ENCODE measurements at places on chromosomes 1 and 21.
A peak's percentile ranks its signal among the peaks of the same experiment; 100 is the strongest.

DNA sequence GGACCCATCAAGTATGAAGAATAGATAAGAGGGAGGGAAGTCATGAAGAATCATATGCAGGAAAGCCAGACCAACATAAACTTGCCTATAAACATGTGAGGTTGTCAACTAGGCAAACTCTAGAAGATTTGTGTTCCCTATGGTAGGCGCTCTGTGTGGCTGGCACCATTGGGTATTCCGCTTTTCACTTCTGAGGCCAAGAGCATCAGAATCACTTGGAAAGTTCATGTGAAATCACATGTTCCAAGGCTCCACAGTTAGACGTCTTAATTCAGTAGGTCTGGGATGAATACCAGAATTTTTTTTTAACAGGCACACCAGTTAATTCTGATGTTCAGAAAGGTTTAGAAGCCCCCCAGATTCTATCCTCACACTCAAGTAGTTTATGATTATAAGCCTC lies 50.5 kb upstream of the LAX1 start:
- DNase-seq, result no peak

GRCh38 chr1:12031039-12031980 lies 12.0 kb downstream of the MIIP start:
- no peak for DNase-seq

- DNase-seq, result no peak
These were observed 122.2 kb downstream of the NRDC start for GRCh38 chr1:51756290-51756689.

- DNase-seq, result no peak
These were observed 66.5 kb downstream of the RYR2 start for GRCh38 chr1:237108297-237109040.

- DNase-seq, result no peak
These were observed 120.0 kb downstream of the GIPC2 start for GRCh38 chr1:78165816-78166215.

- DNase-seq, result peak; percentile 86
These were observed 11.5 kb upstream of the COL16A1 start for GRCh38 chr1:31715087-31715872.

- no peak for DNase-seq
These were observed 25.5 kb downstream of the CCDC18 start for GRCh38 chr1:93205892-93206566.

DNA sequence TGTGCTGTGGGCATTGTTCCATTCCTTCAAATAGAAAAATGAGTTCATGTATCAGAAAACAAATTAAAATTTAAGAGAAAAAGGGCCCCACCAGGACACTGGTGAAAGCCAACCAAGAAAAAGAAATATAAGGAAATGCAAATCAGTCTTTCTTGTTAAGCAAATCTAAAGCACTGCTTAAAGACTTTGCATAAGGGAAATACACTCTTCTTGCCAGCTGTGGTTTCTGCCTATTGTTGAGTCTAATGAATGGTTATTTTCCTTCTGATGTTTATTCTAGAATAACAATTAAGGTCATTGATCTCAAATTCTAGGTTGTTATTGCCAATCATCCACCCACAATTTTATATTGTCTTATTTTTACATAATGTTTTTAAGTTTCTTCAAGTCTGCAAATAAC lies 158.6 kb upstream of the SNX7 start:
- no peak for DNase-seq

DNA sequence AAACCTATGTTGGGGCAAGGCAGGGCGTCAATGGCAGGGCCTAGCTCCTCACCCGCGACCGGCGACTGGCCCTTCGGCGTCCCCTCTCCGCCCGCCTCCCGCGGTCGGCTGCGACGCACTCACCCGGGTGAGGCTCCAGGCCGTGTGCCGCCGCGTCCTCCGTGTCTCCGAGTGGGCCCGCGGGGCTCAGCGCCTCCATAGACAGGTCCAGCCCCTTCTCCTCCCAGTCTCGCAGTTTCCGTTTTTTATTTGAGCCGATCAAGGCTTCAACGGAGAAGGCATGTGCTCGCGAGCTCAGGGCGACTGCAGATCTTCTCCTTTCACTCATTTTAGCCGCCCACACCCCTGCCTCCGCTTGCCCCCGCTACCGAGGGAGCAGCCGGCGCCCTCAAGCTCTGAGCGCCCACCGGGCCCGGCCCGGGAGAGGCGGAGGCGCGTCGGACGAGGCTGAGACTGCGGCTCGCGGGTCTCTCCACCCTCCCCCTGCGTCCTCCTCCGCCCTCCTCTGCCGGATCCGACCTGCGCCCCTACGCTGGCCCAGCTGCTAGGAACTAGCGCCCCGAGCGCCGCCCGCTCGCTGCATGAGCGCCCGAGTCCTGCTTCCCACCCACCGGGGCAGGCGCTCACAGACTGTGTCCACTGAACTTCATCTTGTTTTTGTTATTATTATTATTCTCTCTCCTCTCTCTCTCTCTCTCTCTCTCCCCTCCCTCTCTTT lies 516 bp downstream of the TBX15 start:
- DNase-seq, result peak; percentile 15

GRCh38 chr1:53541761-53542550 lies 82.8 kb downstream of the DMRTB1 start:
- no peak for DNase-seq

- no peak for DNase-seq
These were observed 33.7 kb downstream of the L1TD1 start for GRCh38 chr1:62228136-62228882.

- peak; percentile 74 for DNase-seq
These were observed 7.8 kb upstream of the SRRM1 start for GRCh38 chr1:24635195-24635843.

- no peak for DNase-seq
These were observed 8.3 kb upstream of the TINAGL1 start for GRCh38 chr1:31567956-31568570.

GRCh38 chr21:41774467-41775148 lies 7.8 kb upstream of the RIPK4 start:
- DNase-seq, result no peak

- no peak for DNase-seq
These were observed 1.1 kb downstream of the TAGLN2 start for GRCh38 chr1:159924025-159924790.

- DNase-seq, result no peak
These were observed 136.3 kb downstream of the PEX14 start for GRCh38 chr1:10610901-10611600.

DNA sequence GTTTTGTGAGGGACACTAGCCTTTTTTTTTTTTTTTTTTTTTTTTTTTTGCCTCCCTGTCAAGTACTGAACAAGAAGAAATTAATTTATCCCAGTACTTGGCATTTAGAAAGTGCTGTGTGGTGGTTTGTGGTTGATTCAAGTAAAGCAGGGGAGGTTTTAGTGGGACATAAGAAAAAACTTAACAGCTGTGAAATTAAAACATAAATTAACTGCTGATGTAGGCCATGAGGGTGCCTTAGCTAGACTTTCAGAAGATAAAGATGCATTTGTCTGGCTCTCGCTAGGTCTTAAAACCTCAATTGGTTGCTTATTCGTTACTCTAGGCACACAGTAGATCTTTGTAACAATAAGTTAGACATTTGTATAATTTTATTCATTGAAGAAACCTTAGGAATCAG lies 52.3 kb downstream of the SPATA46 start:
- no peak for DNase-seq

GRCh38 chr1:23568608-23569383 lies 9.5 kb upstream of the ID3 start:
- peak; percentile 34 for DNase-seq

- DNase-seq, result peak; percentile 23
These were observed 23.0 kb downstream of the TATDN3 start for GRCh38 chr1:212814537-212815334.

GRCh38 chr1:145906954-145907753 lies 2.7 kb downstream of the ITGA10 start:
- DNase-seq, result no peak

DNA sequence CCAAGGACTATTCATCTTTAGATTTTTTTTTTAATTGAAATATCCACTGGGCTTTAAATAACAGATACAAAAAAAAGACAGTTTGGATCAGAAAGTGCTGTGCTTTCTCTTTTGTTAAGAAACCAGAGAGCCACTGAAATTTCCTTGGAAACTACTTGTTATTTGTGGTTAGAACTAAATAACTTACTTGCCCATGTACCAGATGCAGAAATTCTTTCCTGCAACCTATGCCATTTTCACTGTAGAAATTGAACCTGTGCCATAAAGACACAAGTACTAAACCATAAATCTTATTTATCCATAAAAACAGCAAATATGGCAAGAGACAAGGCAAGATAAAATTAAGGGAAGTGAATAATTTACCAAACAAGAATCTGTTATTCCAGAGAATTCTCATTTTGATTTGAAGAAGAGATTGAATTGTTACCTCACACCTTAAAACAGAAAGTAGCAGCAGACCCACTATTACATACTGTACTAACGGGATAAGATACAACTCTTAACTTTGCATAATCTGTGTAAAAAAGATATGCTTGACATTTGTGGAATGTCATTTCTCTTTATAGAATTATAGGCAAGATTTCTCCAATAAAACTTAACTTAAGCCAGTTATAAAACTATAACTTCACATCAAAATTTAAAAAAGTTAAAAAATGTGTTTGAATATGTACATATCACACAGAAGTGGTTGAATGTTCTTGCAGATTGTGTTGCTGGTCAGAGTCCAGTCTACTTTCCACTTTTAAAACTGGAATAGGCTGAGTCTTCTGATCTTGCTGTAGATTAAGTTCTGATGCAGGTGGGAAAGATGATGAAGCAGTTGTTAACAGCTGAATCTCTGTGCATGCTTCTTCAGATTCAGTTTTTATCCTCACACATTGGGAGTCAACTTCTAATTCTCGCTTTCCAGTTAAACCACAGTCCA lies 6.3 kb upstream of the PHTF1 start:
- DNase-seq, result no peak

- no peak for DNase-seq
These were observed 21.7 kb upstream of the PEF1 start for GRCh38 chr1:31666263-31666963.

DNA sequence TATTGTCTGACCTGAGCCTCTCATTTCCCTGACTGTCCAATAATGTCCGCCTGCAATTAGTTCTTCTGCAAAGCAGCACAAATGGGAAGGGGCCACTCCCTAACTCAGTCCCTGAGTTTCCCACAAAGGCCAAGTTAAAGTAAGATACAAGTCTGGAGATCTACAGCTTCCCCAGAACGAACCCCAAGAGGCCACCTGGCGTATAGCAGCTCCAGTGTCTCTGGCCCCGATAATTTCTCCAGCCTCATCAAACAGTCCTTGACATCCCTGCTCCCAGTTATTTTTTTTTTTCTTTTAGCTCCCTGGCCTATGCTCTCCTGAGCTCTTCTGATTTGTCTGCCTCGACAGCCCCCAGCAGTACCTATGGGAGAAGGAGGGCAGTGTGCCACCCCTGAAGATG lies 8.1 kb upstream of the ACKR1 start:
- no peak for DNase-seq

- no peak for DNase-seq
These were observed 305.4 kb upstream of the PTBP2 start for GRCh38 chr1:96416111-96416595.

- DNase-seq, result no peak
These were observed 20.6 kb upstream of the KCNJ15 start for GRCh38 chr21:38236232-38236631.

DNA sequence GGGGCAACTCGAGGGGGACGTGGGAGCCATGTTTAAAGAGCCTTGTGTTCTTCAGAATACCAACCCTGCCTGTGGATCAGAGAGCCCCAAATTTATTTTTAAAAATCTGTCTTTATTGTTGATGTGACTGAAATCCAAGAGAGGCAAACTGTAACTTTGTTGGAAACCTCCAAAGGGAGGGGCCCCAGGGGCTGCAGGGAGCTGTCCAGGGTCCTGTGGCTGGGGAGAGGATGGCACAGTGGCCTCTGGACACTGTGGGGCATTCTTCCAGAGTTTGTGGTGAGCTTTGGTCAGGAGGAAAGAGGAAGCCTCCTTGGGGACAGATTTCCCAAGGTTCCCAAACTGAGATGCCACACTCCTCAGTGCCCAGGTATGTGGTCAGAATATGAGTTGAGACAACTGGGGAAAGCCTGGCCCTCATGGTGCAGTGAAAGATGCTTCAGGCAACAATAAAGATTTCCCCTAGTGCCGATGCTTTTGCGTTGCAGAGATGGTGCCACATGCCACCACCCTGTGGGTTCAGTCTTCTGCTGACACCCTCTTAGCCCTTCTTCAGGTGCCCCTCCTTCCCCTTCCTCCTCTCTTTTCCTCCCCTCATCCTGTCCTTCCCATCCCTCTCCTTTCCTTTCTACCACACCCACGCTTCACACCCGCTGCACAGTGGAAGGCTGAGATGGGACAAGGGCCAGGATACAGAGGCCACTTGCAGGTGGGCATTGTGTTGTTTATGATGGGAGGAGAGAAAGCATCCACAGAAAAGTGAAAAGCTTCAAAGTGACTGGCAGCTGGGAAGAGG lies 122.1 kb downstream of the UCK2 start:
- DNase-seq, result no peak
